ENCODE measurements at places on chromosomes 11 and 22.

- DNase-seq, result no peak
Observed at GRCh38 chr22:32964411-32965057, 93.6 kb downstream of the SYN3 start.

GRCh38 chr11:85137597-85137996, 489.5 kb downstream of the DLG2 start:
- DNase-seq, result no peak

- no peak for DNase-seq
Observed at GRCh38 chr11:79367844-79368243, 73.0 kb downstream of the TENM4 start.

GRCh38 chr22:27136596-27136995, 479.2 kb downstream of the MIAT start:
- DNase-seq, result no peak

GRCh38 chr11:132033051-132033450, 662.6 kb downstream of the NTM start:
- no peak for DNase-seq

GRCh38 chr11:83835423-83835822, 549.3 kb upstream of the CCDC90B start:
- no peak for DNase-seq

- no peak for DNase-seq
Observed at GRCh38 chr11:79212741-79213190, 228.1 kb downstream of the TENM4 start.

GRCh38 chr11:50182486-50182885, 149.8 kb downstream of the OR4C45 start:
- no peak for DNase-seq

- peak; percentile 64 for DNase-seq
Observed at GRCh38 chr22:41478891-41479521, 10.1 kb downstream of the ACO2 start.

DNA sequence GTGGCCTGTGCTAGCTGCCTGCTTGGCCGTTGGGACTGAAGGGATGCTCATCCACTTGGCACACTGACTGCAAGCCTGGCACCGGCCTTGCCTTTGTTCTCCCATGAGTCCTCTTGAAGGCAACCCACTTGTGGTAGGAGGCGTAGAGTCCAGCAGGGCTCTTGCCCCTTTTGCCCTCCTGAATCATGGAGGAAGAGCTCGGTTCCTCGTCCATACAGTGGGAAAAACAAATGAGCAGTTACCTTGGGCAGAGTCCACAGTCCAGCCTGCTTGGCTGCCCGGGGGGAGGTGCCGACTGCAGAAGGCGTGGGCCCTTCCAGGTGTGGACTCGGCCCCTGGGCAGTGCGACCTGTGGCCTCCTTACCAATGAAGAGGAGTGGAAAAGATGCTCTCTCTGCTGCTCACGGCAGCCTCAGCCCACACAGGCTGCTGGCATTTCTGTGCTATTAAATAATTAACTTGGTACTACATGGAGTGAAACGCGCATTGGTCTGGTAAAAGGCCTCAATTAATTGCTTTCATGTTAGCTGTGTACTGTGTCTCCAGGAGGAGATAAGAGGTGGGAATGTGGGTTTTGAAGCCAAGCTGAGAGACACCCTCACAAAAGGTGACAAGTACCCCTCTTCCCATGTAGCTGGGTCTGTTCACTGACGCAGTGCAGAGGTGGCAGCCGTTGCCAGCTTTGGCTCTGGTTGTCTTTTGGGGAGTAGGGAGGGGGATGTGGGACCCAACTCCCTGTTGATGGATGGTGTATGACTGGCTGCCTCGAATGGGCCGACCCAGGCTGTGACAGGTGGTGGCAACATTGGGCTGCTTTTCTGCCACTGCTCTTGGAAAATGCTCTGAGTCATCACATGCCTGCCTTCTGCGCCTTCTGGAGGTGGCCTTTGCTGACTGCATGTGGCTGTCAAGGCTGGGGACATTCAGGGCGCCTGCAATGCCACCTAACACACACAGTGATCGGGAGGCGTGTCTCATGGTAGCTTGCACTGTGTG, 26.8 kb upstream of the B3GAT1 start:
- no peak for DNase-seq

DNA sequence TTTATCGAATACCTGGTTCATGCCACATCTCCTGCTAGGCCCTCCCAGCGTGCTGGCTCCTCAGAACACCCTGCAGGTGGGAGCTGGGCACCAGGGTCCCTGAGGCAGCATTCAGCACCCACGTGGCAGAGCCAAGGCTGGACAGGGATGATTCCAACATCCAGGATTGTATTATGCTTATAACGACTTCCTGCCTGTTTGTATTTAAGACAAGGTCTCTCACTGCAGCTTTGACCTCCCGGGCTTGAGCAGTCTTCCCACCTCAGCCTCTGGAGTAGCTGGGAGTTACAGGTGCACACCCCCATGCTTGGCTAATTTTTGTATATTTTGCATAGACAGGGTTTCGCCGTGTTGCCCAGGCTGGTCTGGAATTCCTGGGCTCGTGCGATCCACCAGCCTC, 64.7 kb upstream of the WNT7B start:
- no peak for DNase-seq

DNA sequence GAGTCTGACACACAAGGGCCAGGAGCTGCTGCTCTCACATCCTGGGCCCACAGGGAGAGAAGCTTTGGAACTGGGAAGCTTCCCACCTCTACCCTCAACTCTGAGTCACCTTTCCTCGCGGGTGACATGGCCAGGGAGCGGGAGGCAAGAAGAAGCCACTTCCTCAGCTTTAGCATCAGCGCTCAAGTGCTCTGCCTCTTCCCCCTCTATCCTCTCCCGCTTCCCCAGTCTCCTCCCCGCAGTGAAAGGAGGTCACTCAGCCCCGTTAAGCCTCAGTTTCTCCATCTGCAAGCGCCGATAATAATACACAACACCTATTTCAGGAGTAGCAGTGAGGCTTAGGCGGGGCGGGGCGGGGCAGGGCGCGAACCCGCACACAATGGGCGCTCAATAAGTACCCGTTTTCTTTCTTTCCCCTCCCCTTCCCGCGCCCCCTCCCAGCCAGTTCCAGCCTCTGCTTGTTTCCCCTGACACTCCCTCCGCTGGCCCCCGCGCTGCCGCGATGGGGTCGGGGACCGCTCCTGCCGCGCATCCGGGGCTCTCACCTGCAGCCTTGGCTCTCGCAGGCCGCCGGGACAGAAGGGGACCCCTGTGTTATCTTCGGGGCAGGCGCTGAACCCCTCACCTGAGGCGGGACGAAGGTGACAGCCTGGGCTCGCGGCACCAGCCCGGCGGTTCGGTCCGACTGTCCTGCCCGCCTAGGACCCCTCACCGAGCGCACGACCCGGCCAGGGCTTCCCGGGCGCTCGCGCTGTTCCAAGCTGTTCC, 892 bp downstream of the GDPD5 start:
- no peak for DNase-seq

DNA sequence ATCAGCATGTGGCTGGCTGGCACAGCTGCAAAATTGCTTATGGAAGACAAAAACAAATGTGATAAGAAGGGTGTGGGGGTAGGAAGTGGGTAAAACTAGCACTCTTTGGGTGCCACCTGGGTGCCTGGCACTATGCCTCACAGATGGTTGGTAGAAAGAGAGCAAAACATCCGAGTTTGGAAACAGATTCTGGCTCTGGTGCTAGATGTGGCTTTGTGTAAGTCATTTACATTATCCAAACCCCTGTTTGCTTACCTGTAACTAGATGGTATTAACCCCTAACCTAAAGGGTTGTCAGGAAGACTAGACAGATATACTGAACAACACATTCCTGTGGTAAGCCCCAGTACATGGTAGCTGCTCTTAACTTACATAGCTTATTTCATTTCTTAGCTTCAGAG, 905.6 kb downstream of the DLG2 start:
- no peak for DNase-seq

DNA sequence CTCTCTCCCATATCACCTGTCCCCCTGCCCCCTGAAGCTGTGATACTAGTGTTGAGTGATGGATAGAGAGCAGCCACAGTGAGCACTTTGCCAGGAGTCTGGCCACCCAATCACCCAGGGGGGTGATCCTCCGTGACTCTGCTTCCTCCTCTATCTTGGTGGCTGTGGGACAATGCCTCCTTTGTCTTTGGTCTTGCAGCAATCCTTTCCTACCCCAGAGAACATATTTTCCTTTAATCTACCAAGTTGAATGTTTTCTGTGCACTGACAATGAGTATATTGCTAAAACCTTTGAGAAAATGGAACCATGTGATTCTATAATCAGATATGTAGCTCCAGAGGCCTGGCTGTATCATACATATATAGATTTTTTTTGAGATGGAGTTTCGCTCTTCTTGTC, 58.1 kb upstream of the HEPHL1 start:
- DNase-seq, result no peak

- DNase-seq, result no peak
Observed at GRCh38 chr11:14212986-14213385, 146.0 kb downstream of the RRAS2 start.

GRCh38 chr11:91922846-91923245, 301.8 kb upstream of the FAT3 start:
- no peak for DNase-seq

DNA sequence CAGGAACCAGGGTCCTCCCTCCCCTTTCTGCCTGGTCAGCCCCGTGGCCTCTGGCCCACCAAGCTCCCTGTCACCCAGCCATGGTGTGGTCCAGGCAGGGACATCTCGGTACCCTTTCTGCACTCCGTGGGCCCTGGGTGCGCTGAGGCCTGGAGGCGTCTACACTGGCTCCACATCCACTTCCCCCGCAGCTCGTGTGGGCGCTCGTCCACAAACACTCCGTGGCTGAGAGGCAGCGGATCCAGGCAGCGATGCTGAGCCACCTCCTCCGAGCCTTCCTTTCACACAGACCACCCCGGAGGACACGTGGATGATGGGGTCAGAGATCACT, 16.1 kb downstream of the RNH1 start:
- no peak for DNase-seq

GRCh38 chr11:119797123-119797611, 68.2 kb upstream of the NECTIN1 start:
- no peak for DNase-seq

DNA sequence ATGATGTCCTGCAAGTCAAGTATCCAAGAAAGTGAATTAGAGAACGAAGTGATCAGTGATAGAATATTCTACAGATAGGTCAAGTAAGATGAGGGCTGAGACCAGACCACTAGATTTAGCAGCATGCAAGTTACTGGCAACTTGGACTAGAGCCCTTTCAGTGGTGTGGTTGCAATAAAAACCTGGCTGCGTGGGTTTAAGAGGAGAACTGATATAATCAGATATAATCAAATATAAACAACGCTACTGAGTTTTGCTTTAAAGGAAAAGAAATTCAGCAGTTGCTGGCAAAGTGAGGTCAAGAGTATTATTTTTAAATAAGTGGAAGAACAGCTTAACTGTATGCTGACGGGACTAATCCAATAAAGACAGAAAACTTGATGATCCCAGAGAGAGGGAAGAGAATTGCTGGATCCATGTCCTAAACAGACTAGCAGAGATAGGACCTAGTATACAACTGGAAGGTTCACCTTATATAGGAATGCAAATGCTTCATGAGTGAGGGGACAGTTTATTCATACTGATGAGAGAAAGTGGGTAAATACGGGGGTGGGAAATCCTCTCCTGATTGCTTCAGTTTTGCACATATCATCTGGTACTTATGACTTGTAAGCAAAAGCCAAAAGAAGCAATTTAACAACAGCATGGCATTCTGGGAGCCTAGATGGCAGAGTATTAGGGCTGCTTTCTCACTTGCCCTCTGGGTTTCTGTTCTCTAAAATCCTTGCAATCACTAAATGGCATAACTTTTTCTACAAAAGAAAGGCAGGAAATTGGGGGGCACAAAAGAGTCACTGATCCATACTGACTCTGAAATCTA, 146.2 kb downstream of the RBFOX2 start:
- DNase-seq, result no peak

DNA sequence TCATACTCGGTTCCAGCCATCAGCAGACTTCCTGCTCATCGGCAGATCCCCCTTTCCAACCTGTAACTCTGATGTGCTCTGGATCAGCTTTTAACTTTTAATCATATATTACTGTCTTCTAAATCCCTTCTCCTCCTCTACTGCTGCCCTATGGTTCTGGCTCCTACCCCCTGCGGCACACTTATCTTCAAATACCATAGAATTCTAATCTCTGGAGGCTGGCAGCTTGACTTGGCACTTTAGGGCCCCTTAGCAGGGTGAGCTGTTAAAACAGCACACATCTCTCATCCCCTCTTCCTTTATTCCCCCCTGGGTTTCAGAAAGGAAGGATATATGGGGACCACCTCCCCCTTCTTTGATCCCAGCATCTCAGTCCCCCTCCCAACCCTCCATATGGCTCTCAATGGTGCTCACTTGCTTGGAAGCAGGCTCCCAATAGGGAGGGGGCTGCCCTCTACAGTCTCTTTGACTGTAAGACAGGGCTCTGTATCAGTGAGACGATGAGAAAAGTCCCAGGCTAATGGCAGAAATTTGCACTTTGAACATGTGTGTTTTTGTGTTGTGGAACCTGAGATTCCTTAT, 4.4 kb upstream of the CNTF start:
- DNase-seq, result no peak
